ENCODE measurements at places on chromosomes 5 and 9.
A peak's percentile ranks its signal among the peaks of the same experiment; 100 is the strongest.

GRCh38 chr9:79028101-79028500 is 543.7 kb upstream of the TLE4 start:
- no peak for DNase-seq

DNA sequence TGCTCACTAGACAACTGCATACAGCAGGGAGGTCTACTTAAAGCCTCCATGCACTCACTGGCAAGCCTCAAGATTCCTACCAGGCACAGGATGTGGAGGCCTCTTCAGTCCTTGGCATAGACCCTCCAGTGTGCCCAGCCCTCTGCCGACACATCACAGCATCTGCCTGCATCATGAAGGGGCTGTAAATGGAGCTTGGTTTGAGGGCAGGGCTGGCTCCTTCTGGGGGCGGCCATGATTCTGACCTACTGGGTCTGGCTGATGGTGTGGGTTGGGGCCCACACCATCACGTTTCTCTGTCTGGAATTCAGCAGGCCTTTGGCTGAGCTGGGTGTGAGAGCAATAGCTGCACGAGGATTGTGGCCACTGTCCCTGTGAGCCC is 84.9 kb upstream of the SHB start:
- DNase-seq = no peak

DNA sequence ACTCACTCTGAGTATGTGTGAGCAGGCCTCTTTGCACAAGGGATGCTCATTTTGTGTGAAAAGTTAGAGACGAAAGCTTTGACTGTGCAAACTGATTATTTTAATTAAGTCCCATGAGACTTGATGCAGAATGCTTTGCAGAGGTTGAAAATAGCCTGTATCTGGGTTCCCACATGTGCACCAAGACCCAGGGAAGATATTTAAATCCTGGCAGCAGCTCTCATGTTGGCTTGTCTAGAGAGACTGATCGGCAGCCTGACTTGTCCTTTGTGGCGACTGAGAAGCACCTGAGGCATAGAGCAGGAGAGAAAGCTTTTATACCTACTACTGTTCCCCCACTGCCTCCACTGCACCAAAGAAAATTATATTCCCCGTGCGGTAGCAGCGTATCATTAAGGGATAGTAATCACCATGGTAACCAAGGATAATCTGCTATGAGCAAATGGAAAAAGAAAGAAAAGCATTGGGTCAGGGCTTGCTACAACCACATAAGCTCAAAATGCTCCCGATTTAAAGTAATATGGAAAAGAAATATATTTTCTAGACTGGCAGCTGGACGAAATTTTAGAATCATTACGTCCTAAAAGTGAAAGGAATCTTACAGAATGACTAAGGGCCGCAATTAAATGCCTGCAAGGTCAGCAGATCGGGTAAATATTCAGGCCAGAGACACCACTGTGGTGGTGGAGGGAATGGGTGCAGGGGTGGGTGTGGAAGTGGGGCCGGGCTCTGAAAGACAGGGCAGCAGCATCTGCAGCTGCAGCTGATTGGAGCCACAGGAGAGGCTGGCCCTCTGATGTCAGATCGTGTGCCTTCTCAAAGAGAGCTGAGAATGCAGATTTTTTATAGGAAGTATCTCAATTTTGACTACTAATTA is 135.3 kb upstream of the EPB41L4A start:
- DNase-seq = no peak

DNA sequence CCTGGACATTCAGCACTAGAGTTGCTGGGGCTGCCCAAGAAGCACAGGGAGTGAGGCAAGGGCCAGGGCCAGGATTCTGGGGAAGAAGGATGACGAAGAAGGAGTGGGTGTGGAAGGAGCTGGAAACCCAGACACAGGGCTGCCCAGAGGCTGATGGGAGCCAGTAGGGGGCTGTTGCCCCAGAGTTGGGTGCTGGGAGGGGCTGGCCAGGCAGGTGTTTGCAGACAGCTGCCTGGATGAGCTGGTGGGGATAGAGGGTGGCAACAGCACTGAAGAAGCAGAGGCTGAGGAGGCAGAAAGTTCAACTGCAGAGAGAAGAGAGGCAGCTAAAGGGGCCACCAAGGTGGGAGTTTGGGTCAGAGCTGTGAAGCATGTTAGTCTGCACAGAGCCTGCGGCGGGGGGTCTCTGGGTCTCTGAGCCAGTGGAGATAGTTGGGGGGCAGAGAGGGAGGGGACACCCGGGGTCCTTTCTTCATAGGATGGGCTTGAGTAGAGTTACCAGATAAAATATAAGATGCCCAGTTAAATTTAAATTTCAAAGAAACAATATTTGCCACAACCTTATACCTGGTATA is 2.5 kb upstream of the AQP7 start:
- peak; percentile 14 for DNase-seq

GRCh38 chr5:120306303-120306702 is 157.8 kb upstream of the PRR16 start:
- no peak for DNase-seq

DNA sequence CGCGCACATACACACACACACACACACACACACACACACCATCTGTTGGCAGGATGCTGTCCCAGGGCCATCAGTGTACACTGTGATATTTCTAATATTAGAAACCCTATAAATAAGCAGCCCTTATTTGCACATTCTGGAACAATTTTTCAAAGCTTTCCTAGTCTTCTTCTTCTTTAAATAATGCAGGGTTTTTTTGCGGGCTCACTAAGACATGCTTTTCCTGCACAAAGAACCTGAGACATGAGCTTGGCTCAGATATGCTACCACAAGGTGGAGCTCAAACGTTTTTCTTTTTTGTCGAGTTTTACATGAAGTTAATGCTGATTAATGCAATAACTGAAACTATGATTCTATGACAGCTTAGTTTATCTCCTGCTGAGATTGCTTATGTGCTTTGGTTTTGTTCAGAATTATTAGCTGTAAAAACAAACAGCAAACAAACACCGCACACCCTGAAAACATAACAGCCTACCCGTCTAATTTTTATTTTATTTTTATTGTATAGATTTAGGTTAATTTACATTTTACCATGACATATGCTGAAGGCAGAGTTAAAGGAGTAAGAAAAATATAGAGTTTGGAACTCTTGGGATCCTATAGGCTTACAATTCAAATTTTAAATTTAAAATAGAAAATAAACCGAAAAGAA is 95.8 kb downstream of the ALDH1A1 start:
- peak; percentile 69 for DNase-seq

GRCh38 chr5:151093476-151093889 is 12.6 kb upstream of the TNIP1 start:
- DNase-seq = peak; percentile 98

DNA sequence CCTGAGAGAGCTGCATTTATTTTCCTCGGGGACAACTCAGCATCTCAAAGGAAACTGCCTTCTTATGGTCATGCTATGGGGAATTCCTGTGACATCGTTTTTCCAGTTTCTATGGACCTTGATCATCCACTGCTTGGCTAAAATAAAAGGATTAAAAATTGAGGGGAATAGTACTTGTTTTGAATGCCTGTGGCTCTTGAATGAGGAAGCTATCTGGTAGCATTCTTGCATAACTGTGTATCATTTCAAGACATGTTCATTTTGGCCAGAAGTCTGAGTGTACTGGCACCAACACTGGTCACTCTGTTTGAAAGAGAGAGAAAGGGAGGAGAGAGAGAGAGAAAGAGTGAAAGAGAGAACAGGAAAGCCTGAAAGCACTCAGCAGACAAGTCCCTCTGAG is 116.7 kb downstream of the DOCK2 start:
- DNase-seq = peak; percentile 46

- DNase-seq = no peak
These were observed 19.9 kb downstream of the NOTCH1 start for GRCh38 chr9:136525841-136526499.

DNA sequence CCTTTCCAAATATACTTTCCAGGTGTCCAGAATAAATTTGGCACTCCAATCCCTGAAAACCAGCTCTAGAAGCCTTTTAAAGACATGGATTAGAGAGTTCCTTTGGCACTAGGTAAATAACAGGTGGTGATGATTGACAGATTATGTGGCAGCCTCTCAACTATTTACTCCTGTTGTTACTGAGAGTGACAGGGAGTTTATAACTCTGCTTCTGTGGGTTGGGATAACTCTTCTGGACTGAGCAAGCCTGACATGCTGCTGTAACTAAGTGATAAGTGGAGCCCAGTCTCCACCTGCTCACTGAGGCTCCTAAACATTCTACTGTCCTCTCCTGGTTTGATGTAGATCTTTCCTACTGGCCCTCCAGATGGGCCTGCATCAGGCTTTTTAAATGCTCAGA is 693.2 kb upstream of the FTMT start:
- DNase-seq = no peak

DNA sequence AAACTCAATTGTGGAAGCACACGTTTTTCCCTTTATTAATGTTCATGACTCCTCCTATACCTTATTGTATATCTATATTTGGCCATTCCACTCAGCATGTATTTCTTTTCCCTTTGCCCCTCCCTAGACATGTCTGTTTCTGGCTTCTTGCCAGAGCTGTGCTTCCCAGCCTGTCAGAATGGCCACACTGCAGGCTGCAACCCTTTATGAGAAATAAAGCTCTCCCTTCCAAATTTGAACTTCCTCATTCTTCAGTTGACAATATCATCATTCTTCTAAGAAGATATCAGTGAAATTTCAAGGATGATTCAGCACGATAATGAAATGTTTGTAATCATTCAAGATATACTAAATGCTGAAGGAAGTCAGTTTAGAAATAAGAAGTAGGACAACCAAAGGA is 107.6 kb upstream of the PRSS3 start:
- DNase-seq = peak; percentile 84

GRCh38 chr9:79809316-79809876 is 237.6 kb downstream of the TLE4 start:
- no peak for DNase-seq

DNA sequence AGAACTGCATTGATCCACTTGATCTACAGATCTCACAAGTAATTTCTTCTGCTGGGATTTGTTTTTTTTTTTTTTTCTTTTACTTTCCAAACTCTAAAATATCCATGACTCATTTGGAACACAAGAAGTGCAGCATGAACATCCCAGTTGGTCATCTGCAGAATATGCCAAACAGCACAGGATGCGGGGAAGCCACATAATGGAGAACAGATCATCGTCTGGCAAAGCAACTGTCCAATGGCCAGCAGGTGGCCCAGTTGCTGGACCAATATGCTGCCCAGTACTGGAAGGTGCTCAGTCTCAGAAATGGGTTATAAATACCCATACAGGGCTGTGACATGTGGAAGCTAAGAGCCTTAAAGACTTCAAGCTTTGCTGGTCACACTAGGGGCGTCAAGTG is 221.3 kb upstream of the TAS2R1 start:
- DNase-seq = no peak

GRCh38 chr9:83330207-83331196 is 207.7 kb downstream of the FRMD3 start:
- DNase-seq = peak; percentile 13

DNA sequence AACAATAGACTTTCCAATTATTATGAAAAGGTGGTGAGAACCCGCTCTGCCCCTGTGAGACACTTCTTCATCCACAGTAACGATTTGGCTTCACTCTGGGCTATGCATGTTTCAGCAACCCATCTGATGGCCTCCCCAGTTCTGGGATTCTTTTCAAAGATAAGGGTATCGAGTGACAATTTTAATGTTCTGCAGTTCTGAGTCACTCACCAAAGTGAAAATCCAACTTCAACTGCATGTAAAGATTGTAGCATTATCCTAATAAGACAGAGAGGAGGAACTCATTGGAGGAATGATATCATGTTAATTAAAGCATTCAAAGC is 1078.3 kb upstream of the SEMA6A start:
- DNase-seq = no peak

DNA sequence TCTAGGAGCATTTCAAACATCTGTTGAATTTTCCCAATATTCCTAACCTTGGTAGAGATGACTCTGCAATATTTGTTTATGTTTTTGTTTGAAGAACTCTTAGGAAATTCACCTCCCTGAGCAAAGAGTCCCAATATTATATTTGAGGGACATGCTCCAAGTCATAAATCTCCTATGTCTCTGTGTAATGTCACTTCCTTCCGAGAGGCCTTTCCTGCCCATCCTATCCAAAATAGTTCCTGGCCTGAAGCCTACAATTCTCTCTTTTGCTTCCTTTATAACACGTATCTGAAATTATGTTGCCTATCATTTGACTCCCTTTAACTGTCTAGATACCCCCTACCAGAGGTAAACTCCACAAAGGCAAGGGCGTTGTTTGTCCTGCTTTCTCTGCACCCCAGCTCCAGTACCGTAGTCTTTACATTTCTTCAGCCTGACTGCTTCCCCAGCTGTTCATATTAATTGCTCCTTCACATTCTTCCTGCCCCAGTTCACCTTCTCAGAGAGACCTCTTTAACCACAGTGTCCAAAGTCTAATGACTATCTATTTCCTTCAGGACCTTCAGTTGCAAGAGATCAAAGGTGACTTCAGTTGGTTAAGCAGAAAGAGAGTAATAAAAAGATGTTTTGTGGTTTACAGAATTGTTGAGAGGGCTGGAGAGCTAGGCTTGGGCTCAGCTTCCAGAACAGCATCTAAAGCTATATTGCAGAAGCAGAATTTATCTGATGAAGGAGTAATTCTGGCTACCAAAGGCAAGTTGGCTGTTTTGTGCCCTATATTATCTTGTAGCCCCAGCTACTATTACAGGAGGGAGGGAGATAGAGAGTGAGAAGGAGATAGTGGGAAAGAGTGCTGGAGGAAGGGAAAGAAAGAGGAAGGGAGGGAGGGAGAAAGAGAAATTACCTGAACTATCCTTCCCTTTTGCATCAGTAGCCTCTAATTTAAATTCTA is 109.3 kb upstream of the TMEM161B start:
- no peak for DNase-seq

- DNase-seq = peak; percentile 80
These were observed 2.3 kb upstream of the TNIP1 start for GRCh38 chr5:151083081-151083676.

- no peak for DNase-seq
These were observed 30.3 kb downstream of the MED27 start for GRCh38 chr9:132049323-132049882.

DNA sequence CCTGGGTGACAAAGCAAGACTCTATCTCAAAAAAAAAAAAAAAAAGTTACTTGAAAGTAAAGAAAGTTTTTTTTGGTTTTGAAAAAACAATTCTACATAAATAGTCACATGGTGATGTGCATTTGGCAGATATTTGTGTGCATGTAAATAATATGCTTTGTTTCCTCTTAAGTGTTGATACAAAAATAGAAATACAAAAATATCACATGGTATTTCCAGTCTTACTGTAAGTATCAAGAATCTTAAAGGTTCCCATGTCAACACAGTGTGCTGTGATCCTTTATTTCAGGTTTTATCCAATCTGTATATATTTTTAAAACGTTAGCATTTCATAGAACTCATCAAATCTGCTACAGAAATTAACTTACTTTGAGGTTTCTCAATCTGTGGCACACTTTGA is 521.9 kb downstream of the TLE4 start:
- DNase-seq = no peak

DNA sequence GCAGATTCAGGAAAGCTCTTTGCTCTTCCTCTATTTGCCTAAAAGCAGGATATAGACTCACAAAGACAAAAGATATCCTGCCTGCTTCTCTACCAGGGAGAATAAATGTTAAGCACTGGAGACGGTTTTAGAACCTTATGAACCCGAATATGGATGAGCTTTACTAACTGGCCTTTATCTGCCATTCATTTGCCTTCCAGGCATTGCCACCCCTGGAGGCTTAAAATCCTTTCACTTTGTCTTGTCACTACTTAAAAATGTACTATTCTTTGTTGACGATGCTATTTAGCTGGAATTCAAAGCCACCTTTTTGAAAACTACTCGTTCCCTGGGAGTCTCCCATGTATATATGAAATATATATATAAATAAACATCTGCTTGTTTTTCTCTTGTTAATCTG is 23.2 kb upstream of the LVRN start:
- DNase-seq = no peak
